ENCODE measurements at places on chromosomes 1 and 21. TPM values are rescaled to one million over a fixed set of nuclear protein-coding genes. Genes with fewer than 3 reads are reported as not detected.
A peak's percentile ranks its signal among the peaks of the same experiment; 100 is the strongest.

The EBNA1BP2 gene
- 93.7 TPM for total RNA-seq

The LCE2B gene
- not detected for total RNA-seq

The CGN gene
- 68.7 TPM for total RNA-seq

The DEPDC1 gene
- 46.0 TPM for total RNA-seq

The MIS18A gene
- 58.4 TPM for total RNA-seq

The MAP10 gene
- total RNA-seq, result 2.5 TPM

The ZNF124 gene
- total RNA-seq, result 33.0 TPM

- DNase-seq, result no peak
These were observed 17.3 kb downstream of the LRRC42 start for GRCh38 chr1:53963460-53963859.

DNA sequence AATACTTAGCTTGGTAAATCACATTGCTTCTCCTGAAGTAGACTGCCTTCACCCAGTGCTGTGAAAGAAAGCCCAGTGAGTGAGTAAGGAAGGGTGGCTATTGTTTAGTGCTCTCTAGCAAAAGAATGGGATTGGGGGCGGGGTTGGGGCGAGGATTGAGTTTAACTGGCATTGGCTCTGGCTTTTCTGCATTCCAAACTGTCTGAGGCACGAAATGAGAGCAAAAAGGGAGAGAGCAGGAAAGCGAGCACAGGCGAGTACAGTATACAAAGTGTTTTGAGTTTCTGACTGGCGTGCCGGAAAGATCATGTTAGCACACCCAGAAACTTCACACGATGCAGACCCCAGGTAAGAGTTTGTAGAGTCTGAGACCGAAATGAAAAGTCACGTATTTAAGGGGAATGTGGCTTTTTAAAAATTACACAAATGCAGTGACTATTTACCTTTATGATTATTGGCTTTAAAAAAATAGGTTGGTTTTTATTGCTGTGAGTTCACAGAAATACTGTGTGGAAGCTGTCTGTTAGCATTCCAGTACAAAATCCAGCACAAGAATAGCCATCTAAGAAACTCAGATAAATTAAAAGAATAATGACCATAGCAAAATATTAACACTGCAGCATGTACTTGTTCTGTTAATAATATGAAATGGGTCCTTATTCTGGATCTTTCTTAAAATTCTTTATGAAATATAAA lies 155.4 kb downstream of the CLEC20A start:
- DNase-seq, result peak; percentile 88

- peak; percentile 75 for DNase-seq
These were observed 554.1 kb upstream of the OLFM3 start for GRCh38 chr1:102550729-102551384.

DNA sequence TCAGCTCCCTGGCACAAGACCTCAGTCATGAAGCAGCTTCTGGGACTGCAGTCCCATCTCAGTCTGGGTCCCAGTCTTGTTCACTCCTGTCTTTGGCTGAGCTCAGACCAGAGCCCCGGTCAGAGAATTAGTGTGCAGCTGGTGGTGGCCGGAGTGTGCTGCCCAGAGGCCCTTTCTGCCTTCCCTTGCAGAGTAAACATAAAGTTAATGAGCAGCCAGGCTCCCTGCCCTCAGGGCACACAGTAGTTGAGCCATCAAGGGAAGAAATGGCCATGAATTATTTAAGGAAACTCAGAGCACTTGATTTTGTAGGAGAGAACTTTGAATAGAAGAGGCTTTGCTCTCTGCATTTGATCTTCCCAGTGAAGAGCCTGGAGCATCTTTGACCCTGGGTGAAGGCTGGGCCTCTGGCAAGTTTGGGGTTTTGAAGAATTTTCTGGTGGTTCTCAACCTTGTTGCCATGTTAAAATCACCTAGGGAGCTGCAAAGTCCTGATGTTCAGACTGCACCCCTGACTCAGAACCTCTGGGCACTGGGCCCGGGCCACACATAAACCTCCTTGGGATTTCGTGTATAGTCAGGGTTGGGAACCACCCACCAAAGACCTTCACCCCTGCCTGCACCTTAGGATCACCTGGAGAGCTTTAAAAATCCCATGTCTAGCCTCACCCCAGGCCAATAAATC lies 26.4 kb upstream of the SELENON start:
- DNase-seq, result no peak

DNA sequence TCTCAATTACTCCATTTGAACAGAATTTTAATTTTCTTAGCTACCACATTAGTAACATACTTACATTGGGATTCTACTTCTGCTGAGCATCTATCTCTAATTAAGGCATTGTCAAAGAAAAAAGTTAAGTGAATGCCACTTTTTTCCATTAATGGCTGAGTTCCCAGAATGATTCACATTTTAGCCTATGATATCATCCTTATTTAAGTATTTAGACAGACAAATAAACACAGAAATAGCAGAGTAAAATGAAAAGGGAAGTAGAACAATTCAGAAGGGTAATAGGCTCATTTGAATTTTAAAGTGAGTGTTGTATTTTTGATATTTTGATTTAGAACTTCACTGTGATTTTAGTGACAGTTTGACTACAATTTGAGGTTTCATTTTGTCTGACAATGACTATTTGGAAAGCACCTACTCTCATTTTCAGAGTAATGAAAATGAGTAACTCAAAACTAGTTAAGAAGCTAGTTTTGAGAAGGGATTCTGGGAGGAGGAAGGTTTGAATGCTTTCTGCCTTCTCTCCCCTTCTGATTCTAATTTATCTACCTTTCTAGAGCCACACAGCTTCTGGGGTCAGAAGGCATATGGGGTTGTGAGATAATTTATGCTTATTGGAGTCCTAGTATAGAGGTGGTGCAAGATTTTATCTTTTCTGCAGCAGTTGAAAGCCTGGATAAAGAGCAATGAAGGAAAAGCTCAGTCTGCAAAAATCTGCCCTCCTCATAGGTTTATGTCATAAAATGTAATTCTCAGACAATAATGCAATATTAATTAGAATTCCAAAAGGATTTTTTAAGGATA lies 15.5 kb downstream of the LYPLAL1 start:
- no peak for DNase-seq

DNA sequence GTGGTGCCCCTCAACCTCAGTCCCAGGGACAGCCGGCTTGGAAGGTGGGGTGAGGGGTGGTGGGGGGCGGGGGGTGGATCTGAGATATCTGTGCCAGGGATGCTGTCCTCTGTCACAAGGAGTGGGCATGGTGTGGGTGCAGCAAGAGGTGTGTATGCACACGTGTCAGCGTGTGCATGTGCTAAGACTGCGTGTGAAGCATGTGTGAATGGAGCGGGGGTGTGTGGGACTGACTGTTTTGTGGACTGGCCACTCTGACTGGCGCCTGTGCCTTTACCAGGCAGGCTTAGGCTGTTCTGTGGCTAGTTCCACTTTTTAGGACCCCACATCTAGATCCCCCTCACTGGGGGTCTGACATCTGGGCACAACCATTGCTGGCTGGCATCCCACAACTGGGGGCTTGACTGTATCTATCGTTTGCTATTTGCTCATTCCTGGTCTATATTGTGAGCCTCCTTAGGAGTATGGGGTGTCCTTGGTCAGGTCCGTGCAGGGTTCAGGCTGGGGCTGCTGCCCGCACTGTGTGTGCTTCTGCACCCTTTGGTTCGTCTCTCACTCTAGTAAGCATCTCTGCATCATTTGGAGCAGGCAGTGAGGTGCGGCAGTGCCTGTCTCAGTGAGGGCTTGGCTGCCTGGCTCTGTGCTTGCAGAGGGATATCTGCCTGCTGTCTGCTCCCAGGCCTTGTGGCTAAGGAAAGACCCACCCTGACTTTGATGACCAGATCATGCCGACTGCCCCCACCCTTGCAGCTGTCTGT lies 1.9 kb downstream of the AMPD2 start:
- DNase-seq, result no peak

DNA sequence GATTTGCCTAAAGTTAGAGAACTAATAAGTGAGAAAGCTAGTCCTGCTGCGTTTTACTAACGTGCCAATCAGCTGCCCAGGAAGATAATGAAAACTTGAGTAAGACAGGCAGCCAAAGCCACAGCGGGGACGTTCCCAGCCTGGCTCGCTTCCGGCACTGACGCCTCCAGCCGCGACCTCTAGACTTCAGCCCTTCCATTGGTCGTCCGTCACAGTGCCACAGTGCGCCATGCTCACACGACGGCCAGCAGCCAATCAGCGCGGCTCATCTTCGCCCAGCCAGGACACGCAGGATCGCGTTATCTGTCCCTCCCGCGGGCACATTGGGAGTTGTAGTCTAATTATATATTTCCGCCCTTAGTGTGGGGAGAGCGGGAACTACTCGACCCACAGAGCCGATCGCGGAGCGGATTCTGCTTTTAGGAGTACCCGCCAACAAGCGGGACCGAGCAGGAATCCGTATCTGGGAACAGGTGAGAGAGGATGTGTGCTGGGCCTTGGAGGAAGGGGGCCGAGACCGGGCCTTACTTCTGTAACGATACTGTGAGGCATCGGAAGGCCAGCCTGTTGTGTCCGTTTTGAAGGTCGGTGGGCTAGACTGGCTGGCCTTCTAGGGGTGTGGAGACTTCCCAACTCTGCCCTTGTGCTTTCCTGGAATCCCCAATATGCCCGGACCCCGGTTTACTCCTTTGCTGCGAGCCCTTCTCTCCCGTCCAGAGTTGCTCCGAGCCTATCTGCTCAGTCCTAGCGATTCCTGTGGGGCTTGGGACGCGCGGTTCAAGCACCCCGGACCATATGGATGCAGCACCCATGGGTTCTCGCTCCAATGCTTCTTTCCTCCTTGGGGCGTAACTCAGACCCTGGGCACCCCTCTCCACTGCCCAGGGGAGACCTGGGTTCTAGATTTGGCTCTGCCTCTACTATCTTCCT lies at the start of gene FDPS:
Gene FDPS, plus strand, starts transcription at position 374 of the 930 bp plus-strand sequence. CDS start 924 bp downstream, outside the sequence.
- peak; percentile 97 for DNase-seq

- no peak for DNase-seq
These were observed 109.2 kb upstream of the SERTAD4 start for GRCh38 chr1:210123383-210123782.

GRCh38 chr1:154940651-154941194 lies 4.2 kb upstream of the PMVK start:
- no peak for DNase-seq

- DNase-seq, result no peak
These were observed 413.3 kb upstream of the PTBP2 start for GRCh38 chr1:96308314-96308713.

GRCh38 chr1:22612671-22613571 lies 23.5 kb upstream of the C1QA start:
- DNase-seq, result no peak

DNA sequence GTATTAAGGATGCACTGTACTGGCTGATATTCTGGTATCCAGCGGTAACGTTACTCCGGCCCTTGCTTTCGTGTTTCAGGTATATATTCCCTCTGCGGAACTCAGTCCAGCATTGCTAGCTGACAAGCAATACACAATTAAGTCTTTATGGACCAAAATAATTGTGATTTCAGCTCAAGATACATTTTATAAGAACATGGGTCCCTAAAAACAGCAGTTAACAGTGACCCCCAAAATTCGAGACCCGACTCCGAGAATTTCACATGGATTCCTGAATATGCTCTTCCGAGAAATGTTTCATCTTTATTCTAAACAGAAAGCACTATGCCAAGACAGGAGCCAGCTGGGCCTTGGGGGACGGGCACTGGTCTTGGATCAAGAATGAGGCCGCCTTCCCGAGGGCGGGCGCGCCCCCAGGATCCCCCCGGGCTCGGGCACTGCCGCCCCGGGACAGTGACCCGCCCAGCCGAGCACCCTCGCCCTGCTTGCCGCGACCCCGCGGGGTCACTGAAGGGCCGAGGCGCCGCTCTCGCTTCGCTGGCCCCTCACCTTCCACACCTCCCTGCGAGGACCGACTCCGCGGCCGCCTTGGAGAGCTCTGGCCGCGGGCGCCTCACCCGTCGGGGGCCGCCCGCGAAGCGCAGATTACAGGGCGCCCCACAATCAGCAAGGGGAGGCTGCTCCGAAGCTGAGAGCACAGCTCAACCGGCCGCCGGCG lies 610 bp downstream of the SCYL3 start:
- DNase-seq, result no peak

DNA sequence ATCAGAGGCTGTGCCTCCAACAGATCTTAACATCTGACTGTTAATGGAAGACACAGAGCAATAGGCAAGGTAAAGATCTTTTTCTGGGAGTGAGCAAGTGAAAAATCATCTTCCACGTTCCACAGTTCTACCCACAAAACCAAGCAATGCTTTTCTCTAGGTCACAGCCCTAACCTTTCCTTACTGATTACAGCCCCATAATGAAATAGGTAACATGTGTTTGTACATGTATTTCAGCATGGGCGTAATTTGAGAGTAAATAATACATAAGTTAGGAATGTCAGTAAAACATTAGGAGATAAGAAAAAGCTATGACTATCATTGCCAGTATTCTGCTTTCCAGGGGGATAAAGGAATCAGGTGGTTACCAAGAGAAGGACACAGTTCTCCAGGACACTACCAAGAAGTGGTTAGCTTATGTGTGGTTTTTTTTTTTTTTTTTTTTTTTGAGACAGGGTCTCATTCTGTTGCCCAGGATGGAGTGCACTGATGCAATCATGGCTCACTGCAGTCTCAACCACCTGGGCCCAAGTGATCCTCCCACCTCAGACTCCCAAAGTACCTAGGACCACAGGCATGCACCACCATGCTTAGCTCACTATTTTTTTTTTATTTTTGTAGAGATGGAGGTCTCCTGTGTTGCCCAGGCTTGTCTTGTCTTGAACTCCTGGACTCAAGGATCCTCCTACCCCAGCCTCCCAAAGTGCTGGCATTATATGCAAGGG lies 72.0 kb downstream of the DAP3 start:
- DNase-seq, result no peak

GRCh38 chr1:175479521-175480342 lies 263.7 kb downstream of the TNR start:
- no peak for DNase-seq

DNA sequence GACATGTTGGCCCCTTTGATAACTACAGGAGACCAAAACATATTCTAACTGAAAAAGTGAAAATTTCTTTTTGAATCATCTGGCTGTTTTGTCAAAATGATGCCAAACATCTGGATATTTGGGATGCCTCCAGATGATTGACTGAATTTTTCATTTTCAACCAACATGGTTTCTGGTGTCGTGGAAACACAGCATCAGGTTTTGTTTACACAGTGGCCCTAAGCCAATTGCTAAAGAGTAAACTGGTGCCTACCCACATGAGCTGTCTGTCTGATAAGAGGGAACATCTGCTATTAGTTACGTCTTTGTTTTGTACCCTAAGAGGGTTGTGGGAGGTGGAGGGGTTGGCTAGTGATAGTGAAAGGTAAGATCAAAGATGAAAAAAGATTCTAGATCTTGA lies 204.8 kb downstream of the KCNK2 start:
- no peak for DNase-seq

- no peak for DNase-seq
These were observed 1.4 kb downstream of the B3GALNT2 start for GRCh38 chr1:235502601-235503402.

GRCh38 chr1:195872376-195872775 lies 735.9 kb downstream of the KCNT2 start:
- DNase-seq, result no peak

GRCh38 chr1:247906504-247907047 lies 11.2 kb downstream of the OR2W3 start:
- DNase-seq, result no peak

GRCh38 chr21:30979054-30979453 lies 59.2 kb downstream of the KRTAP19-8 start:
- no peak for DNase-seq

DNA sequence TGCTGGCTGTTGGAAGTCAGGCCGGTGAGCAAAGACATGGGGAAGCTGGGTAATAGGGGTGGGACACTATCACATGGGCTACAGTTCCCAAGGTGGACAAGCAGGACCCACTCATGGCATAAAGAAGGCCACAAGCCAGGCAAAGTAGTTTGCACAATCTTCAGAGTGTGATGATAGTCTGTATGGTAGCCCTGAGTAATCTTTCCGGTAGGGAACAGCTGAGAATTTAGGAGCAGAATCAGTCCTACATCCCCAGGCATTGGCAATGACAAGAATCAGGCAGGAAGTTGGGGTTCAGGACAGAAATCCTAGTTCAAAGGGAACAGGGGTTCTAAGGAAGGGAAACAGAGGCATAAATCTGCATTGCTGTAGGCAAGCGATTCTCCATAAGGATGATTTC lies 23.9 kb upstream of the SPATA6 start:
- no peak for DNase-seq
